ENCODE measurements at places on chromosomes 1 and 21. TPM values are rescaled to one million over a fixed set of nuclear protein-coding genes. Genes with fewer than 3 reads are reported as not detected.

EPHA8 gene
- 5.5 TPM for total RNA-seq

DNA sequence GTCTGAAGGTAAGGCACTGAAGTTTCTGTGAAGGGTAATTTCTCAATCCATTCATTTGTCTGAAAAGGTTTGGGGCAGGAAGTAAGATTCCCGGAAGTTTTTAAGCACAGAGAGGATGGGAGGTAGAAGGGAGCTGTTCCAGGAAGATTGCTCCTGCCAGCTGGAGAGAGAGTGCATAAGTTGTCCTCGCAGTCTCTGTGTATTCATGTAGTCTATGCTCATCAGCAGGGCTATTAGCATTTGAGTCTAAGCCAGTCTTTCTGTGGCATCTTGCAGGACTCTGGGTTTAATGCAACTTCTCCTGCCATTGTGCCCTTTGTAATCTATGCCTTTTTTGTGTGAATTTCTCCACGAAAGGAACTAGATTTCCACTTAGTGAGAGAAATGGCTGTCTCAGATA, 140.8 kb upstream of the FGGY start:
- peak; percentile 78 for ATAC-seq

- no peak for ATAC-seq
Observed at GRCh38 chr1:199101139-199101538, 462.3 kb downstream of the PTPRC start.

GRCh38 chr1:214990619-214991018, 91.9 kb upstream of the KCNK2 start:
- peak; percentile 62 for ATAC-seq

GRCh38 chr1:179506199-179506598, 69.5 kb downstream of the NPHS2 start:
- no peak for ATAC-seq

GRCh38 chr1:201551877-201552731, 13.2 kb downstream of the NAV1 start:
- peak; percentile 64 for ATAC-seq
